ENCODE measurements at places on chromosomes 12 and 14.
A peak's percentile ranks its signal among the peaks of the same experiment; 100 is the strongest.

- DNase-seq = no peak
Observed at GRCh38 chr14:37870632-37871346, 275.4 kb downstream of the TTC6 start.

- DNase-seq = no peak
Observed at GRCh38 chr14:84543859-84544258, 986.1 kb upstream of the FLRT2 start.

DNA sequence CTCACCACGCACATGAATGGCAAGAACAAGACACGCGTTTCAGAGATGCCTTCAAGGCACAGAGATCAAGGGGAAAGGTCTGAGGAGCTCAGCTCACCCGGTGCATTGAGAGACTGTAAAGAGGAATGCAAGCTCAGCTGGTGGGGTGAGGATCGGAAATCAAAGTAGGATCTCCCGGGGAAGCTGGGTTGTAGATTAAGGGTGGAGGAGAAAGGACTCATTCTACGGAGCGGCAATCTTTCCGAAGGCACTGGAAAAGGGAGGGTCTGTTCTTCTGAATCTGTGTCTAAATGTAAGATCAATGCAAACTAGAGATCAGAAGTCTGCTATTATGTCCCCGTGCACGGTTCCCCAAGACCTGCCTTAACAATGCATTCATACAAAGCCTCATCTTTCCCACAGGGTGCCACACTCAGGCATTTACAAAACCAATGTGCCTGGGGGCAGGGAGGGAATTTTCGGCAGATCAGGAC is 41.6 kb upstream of the PYGL start:
- no peak for DNase-seq

DNA sequence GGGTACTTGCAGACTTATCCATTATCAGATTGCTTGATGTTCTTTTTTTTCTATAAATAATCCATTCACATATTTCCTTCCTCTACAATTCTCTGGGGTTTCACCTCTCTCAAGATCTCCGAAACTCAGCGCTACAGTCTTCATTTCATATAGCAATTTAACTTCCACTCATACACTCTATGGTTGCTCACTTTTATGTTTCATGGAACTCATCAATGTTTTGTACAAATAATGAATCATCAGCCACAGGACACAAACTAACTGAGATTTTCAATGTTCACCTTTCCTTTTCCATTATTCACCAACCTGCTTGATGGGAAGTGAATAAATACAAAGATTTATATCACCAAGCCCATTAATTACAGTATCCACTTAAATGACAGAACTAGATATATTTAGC is 534.7 kb downstream of the LRFN5 start:
- DNase-seq = no peak

- no peak for DNase-seq
Observed at GRCh38 chr12:114476159-114476558, 70.2 kb upstream of the TBX5 start.

DNA sequence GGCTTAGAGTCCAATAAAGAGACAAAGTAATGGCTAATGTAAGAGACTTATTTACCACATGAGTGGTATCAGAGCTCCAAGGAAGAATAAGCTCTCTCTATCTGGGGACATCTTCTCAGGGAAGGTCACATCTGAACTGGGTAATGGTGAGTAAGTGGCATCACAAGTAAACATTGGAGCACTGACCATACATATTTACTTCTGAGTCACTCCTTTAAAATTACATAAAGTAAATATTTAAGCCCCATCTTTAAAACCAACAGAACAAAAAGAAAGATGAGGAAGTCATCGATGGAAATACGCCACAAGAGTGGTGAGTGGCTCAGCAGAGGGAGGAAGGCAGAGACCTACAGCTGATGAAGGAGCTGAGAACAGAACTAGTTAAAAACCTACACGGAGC is 159.9 kb downstream of the DUSP6 start:
- no peak for DNase-seq

- peak; percentile 74 for DNase-seq
Observed at GRCh38 chr12:524167-524951, 64.6 kb downstream of the B4GALNT3 start.

GRCh38 chr12:110717037-110717436 is 25.7 kb downstream of the PPP1CC start:
- no peak for DNase-seq

- no peak for DNase-seq
Observed at GRCh38 chr12:67827820-67828383, 161.3 kb upstream of the IFNG-AS1 start.

DNA sequence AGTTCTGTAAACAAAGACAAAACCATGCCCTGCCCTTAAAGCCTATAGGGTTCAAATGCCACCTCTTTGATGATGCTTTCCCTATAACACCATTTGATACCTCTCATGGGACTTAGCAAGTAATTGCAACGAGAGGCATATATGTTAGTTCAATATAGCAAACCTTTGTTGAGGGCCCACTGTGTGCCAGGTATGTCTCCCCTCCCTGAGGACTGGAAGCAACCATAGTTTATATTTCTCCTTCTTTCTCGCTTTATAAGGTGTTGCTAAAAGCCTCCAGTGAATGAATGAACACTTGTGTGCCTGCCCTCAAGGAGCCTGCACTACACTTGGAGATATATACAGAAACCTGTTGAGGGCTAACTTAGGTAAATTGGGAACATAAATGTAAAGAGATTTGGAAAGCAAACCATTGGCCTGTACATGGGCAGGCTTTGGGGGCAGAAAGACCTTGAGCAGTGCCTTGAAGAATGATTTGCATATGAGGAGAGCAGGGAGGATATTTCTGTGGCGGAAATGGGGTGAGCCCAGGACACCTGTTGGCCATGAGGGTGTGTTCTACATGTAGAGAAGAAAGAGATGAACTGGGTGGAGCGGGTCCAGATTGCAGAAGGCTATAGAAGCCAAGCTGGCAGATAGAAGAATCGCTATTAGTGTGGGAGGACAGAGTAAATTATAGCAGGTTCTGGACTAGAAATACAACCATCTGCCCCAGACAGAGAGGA is 1.8 kb upstream of the CKAP4 start:
- DNase-seq = no peak

DNA sequence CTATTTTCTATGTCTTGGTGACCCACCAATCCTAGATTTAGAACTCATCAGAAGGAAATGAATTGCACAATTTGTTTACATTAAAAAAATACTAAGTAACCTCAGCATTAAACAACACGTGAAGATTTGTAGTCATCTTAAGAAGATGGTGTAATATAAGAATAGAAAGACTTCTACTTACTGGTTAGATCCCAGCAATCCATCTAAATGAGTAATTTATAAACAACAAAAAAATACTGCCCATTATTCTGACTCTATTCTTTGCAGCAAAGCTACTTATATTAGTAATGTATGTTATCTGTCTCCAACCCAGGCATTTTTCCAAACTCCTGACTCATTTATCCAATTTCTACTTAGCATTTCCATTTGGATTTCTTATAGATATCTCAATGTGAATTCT is 67.8 kb downstream of the CD163L1 start:
- DNase-seq = no peak

- DNase-seq = no peak
Observed at GRCh38 chr12:46887870-46888269, 62.1 kb upstream of the SLC38A4 start.

DNA sequence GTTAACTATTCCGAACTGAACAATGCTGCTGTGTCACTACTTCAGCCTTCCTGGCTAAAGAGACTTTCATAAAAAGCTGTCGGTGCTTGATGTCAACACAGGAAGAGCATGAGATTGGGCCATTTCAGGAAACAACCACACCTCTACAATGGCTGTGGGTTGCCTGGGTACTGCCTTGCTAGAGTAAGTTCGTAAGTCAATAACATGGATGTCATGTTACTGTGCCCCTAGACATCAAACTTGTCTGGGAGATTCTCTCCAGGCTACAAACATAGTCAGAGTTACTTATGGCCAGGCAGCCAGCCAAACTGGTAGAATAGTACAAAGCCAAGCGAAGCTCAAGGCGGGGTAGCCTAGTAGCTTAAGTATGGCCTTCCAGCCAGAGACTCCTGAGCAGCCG is 23.1 kb downstream of the MAX start:
- DNase-seq = no peak

Measured in urinary bladder (tissue), 4 donors.